Prostate gland (tissue), 2 donors: ENCODE measurements at places on chromosomes 6 and 20.
A peak's percentile ranks its signal among the peaks of the same experiment; 100 is the strongest.

DNA sequence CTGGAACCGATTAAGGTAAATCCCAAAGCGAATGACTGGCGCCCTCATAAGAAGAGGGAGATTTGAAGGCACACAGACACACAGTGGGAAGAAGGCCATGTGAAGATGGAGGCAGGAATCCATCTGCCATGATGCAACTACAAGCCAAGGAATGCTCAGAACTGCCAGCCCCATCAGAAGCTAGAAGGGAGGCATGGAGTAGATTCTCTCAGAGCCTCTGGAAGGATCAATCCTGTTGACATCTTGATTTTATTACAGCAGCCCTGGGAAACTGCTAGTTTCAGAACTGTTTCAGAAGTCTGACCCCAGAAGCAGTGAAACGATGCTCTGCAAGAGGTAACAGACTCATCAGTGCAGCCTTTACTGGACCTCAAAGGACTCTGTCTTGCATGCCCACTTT, 103.5 kb upstream of the GPR6 start:
- no peak overlapping the region for H3K4me3 ChIP-seq
- H3K36me3 ChIP-seq, result no peaks in the 10 kb centered on the region
- H3K27me3 ChIP-seq, result no peaks in the 10 kb centered on the region
- no peaks in the 10 kb centered on the region for H3K4me1 ChIP-seq
- DNase-seq, result no peak

- H3K27me3 ChIP-seq, result no peaks in the 10 kb centered on the region
- no peak overlapping the region for H3K27ac ChIP-seq
Observed at GRCh38 chr6:6842291-6842690, 253.8 kb downstream of the LY86 start.

GRCh38 chr6:157667211-157668008, 155.6 kb upstream of the SNX9 start:
- no peaks in the 10 kb centered on the region for H3K27me3 ChIP-seq
- peak; percentile 57 for DNase-seq
- H3K4me1 ChIP-seq, result no peaks in the 10 kb centered on the region
- H3K4me3 ChIP-seq, result no peak overlapping the region

GRCh38 chr6:23176883-23177282, 607.5 kb downstream of the HDGFL1 start:
- H3K36me3 ChIP-seq, result no peaks in the 10 kb centered on the region
- H3K27ac ChIP-seq, result no peak overlapping the region
- no peaks in the 10 kb centered on the region for H3K4me1 ChIP-seq
- no peak for DNase-seq

DNA sequence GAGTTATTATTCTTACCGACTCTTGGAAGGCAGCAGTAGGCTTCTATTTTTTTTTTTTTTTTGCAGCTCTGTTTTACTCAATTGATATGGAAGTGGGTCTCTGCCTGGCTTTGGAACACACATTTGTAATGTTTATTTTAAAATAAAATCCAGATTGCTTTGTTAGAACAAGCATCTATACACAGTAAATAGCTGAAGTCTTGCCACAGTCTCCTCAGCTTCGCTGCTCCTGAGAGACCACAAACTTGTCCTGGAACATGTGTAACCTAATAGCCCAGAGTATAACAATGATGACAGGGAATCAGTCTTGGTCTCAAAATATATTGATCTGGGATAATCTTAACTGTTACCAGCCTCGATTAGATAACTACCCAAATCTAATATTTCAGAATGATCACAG, 299.8 kb upstream of the NOX3 start:
- DNase-seq, result no peak
- H3K4me3 ChIP-seq, result no peak overlapping the region
- H3K27ac ChIP-seq, result no peak overlapping the region
- no peaks in the 10 kb centered on the region for H3K4me1 ChIP-seq
- H3K36me3 ChIP-seq, result no peaks in the 10 kb centered on the region

DNA sequence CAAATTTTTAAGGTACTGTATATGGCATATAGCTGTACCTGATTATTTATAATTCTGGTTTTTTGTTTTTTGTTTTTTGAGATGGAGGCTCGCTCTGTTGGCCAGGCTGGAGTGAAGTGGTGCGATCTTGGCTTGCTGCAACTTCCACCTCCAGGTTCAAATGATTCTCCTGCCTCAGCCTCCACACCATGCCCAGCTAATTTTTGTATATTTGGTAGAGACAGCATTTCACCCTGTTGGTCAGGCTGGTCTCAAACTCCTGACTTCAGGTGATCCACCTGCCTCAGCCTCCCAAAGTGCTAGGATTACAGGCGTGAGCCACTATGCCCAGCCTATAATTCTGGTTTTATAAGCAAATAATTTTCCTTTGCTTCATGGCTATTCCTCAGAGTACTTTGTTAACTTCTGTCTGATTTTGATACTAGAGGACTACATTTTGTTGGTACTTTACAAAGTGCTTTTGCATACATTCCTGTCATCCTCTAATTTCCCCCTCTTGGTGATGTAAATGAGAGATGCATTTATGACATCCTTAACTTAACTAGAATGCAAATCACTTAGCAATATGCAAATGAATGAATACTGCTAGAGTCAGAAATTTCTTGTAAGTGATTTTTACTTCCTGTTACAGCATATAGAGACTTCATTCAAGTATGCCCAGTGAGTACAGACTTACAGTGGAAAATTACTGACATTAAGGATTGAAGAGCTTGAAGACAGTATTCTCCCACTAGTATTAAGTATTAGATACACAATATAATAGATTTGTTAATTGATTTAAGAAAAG, 35.7 kb upstream of the ARID1B start:
- no peaks in the 10 kb centered on the region for H3K4me1 ChIP-seq
- DNase-seq, result no peak
- no peaks in the 10 kb centered on the region for H3K36me3 ChIP-seq
- H3K4me3 ChIP-seq, result no peak overlapping the region
- no peaks in the 10 kb centered on the region for H3K27me3 ChIP-seq
